Kidney capillary endothelial cell (primary cell): ENCODE measurements at places on chromosomes 2 and 18.
A peak's percentile ranks its signal among the peaks of the same experiment; 100 is the strongest.

DNA sequence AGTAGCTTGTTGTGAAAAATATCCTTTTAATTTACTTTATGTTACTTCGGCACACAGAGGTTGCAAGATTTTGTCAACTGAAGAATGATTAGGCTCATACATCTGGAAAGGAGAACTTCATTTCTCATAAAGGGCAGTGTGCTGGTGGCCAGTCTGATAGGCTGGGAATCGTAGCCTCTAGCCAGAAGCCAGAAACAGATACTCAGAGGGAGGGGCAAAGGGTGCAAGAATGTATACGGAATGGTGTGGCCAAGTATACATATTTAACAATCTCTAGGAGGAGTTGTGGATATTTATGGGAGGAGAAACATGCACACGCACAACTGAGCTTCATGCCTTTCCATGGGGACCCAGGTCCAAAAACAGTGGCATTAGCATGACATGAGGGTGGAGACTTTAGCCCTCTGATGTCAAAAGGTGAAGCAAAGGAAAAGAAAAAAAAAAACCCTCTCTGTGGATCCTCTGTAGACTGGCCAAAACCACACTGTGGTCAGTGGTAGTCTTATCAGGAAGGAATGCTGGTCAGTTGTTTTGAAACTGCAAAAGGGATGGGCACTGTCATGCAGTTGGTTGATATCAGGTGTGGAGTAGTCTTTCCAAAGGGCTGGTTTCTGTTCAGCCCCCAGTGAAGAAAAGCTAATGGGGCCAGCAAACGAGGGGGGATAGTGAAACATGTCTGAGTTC lies 34.9 kb upstream of the APCDD1 start:
- no peak for DNase-seq

- no peak for DNase-seq
Measured at GRCh38 chr2:100832885-100833284, 12.9 kb downstream of the NPAS2 start.

- DNase-seq = no peak
Measured at GRCh38 chr2:7373156-7373555, 455.9 kb downstream of the RNF144A start.

DNA sequence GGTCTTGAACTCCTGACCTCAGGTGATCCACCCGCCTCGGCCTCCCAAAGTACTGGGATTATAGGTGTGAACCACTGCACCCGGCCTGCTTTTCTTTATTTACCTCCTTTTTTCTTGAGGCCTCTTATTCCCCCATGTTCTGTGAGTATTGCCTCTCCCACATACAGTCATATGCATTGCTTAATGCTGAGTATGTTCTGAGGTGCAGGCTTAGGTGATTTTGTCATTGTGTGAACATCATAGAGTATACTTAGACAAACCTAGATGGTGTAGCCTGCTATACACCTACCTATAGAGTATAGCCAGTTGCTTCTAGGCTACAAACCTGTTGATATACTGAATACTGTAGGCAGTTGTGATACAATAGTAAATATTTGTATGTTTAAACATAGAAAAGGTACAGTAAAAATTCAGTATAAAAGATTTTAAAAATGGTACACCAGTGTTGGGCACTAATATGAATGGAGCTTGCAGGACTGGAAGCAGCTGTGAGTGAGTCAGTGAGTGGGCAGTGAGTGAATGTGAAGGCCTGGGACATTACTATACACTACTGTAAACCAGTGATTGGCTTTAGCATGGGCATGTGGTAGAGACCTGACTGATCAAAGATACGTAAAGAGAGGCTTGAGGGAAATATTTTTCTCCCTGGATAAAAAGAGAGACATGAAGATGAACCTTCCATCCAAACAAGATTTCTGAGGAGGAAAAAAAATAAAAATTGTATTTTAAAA lies 17.6 kb downstream of the SLC39A10 start:
- DNase-seq = no peak

DNA sequence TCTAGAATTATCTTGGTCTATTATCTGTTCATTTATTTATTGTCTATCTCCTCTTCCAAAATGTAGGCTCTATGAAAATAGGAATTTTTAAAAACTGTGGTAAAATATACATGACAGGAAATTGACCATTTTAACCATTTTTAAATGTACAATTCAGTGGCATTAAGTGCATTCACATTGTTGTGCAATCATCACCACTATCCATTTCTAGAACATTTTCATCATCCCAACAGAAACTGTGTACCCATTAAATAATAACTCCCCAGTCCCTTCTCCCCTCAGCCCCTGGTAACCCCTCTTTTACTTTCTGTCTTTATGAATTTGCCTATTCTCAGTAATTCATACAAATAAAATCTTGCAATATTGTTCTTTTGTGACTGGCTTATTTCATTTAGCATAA lies 71.1 kb upstream of the LCLAT1 start:
- no peak for DNase-seq

- no peak for DNase-seq
Measured at GRCh38 chr2:67240507-67240906, 156.6 kb upstream of the ETAA1 start.

DNA sequence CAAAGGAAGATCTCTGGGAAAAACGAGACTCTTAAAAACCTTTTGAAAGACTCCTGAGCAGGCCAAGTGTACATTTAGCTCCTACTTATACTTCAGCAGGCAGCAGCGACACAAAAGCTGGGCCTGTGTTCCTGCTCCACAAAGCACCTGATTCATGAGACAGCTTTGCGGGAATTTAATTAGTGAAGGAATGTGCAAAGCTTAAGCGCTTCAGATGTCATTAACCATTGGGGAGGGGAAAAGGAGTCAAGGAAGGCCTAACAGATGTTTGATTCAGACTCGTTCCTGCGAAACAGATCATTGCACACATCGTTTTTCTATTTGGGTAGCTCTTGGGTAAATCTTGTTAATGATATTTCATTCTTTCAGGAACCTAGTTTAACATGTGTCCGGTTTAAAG lies 125.9 kb downstream of the MAIP1 start:
- DNase-seq = no peak

DNA sequence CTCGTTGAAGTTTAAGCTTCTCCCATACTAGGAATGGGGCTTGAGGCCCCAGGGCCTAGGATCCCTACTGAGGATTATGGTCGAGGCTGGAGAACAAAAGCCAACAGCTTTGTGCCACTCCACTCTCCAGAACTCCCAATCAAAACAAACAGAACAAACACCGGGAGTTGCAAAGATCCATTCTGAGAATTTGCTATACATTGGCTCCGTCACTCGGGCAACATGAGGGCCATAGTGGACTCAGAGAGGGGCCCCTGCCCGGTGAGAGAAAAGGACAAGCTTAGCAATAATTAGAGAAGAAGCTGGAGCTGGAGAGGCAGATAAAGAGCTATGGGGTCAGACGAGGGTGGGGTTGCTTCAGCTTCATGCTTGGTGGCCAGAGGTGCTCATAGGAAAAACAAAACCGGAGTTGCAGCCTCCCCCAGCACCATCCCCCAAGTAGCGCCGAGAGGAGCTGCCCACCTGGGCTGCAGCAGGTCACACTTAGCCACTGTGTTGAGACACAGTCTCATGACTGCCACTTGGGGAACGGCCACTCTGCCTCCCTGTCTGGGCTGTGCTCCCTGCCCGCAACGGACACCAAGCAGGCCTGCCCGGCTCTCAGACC lies 142.3 kb upstream of the HAAO start:
- DNase-seq = no peak

DNA sequence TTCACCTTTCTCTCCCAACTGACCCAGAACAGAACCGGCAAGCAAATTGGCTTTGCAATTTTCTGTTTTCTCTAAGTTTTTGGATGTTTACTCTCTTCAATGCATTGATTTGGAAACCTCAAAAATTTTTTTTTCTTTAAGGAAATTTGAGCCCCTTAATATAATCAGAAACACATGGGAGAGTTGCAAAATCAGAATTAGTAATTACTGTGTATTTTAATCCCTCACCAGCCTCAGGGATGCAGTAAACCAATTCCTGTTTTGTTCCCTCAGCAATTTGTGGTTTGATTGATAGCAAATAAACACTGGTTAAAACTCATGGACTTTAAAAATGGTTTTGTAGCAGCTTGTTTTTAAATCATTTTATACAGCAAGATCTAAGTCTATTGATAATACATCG lies 281.5 kb downstream of the NEDD4L start:
- DNase-seq = no peak

DNA sequence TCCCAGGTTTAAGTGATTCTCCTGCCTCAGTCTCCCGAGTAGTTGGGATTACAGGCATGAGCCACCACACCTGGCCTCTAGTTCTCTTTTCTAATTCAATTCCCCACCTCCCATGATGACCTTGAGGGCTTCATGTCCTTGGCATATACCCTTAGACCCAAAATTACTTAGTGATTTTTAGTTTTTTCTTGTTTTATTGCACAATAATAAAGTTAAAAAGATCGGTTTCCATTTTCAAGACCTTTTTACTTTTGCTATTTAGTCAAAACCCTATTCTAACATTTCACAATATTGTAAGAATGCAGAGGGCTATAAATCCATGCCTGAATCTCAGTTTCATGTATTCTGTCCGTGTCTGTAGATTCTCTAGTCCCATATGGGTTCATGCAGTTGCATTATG lies 354.6 kb upstream of the FANCL start:
- DNase-seq = no peak

GRCh38 chr2:96856776-96857666 lies 795 bp downstream of the ANKRD39 start:
- DNase-seq = no peak

GRCh38 chr2:100247256-100248043 lies 74.9 kb downstream of the LONRF2 start:
- no peak for DNase-seq

DNA sequence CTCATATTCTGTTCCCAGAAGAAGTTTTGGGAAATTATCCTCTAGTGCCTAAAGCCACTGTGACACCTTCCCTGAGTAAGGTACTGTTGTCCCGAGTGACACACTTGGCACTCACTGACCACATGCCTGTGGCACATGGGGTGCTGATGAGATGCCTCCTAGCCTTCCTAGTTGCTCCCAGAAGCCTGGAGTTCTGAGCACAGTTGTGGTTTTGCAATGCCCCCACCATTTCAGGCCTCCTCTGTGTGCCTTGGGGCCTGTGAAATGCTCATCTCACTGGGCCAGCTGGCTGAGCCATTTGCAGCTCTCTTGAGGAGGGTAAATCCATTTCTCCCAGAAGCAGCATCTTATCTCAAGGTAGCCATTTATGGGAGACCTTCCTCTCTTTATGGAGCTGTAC lies 91.8 kb downstream of the DGKD start:
- DNase-seq = no peak

DNA sequence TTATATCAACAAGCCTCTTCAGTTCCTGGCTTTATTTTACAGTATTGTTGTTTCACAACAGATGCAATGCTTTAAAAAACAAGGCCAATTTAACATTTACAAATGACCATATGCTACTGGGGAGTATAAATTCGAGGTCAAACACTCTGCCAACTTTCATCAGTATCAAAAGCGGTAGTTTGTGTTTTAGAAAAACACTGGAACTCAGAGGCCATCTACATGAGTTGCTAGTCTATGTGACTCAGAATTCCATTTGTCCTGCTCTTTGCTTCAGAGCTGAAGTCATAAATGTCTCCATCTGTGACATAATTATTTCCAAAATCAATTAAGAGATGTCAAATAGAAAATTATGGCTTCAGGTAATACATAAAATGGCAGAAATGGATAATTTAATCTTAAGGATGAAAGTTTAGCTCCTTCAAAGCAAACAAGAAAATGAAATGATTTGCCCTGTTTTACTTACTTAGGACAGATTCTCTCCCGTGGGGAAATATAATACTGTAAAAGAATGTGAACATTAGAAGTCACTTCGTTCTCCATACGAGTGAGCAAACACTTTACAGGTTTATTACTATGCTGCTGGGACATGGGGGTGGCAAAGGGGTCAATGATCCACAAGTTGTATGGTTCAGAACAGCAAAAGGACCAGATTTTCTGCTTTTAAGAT lies 3.7 kb downstream of the MEX3C start:
- DNase-seq = peak; percentile 16

- no peak for DNase-seq
Measured at GRCh38 chr18:21389283-21389682, 147.3 kb downstream of the GREB1L start.

- DNase-seq = no peak
Measured at GRCh38 chr2:159912580-159912979, 114.6 kb upstream of the CD302 start.

GRCh38 chr2:228866781-228867180 lies 404.3 kb downstream of the PID1 start:
- DNase-seq = no peak
